ENCODE measurements at places on chromosomes 2 and 18. TPM values are rescaled to one million over a fixed set of nuclear protein-coding genes. Genes with fewer than 3 reads are reported as not detected.

Gene REG3A
- polyA plus RNA-seq = not detected

Gene FAM117B
- 32.9 TPM for polyA plus RNA-seq

Gene ERICH2
- polyA plus RNA-seq = not detected

Gene STARD6
- polyA plus RNA-seq = 0.36 TPM

Gene FHL2
- polyA plus RNA-seq = 80.5 TPM

Gene FAM110C
- polyA plus RNA-seq = 12.5 TPM

Gene OTOF
- 0.09 TPM for polyA plus RNA-seq

Gene SCN3A
- polyA plus RNA-seq = 0.31 TPM

Gene RALB
- polyA plus RNA-seq = 81.6 TPM

Gene ACKR3
- polyA plus RNA-seq = 70.5 TPM

Gene PARD6G
- polyA plus RNA-seq = 30.7 TPM

Gene NAPG
- polyA plus RNA-seq = 22.6 TPM

Gene GNLY
- 0.36 TPM for polyA plus RNA-seq

Gene EMX1
- polyA plus RNA-seq = 29.4 TPM

Gene FBXO36
- 3.5 TPM for polyA plus RNA-seq

Gene DGKD
- 24.5 TPM for polyA plus RNA-seq

Gene SULT1C4
- 45.9 TPM for polyA plus RNA-seq

Gene USP37
- polyA plus RNA-seq = 17.3 TPM

Gene CYP27A1
- 47.0 TPM for polyA plus RNA-seq

Gene LRATD1
- 18.8 TPM for polyA plus RNA-seq

Gene NT5DC4
- not detected for polyA plus RNA-seq

Gene HOXD1
- 3.1 TPM for polyA plus RNA-seq

Gene LIMS3
- polyA plus RNA-seq = 10.0 TPM

Gene PTPRM
- polyA plus RNA-seq = 99.4 TPM

Gene INHA
- 1.5 TPM for polyA plus RNA-seq

Gene PTPRN
- 0.09 TPM for polyA plus RNA-seq

Gene RAMP1
- polyA plus RNA-seq = 5.2 TPM

Gene DIPK1C
- polyA plus RNA-seq = 0.72 TPM

Gene EEF1B2
- polyA plus RNA-seq = 651 TPM

Gene ZNF142
- polyA plus RNA-seq = 15.9 TPM

Gene DQX1
- 0.23 TPM for polyA plus RNA-seq

Gene KCNE4
- polyA plus RNA-seq = 15.2 TPM

Gene B3GNT7
- 4.0 TPM for polyA plus RNA-seq

Gene STPG4
- not detected for polyA plus RNA-seq

Gene RTP5
- polyA plus RNA-seq = not detected

Gene TMEM178A
- polyA plus RNA-seq = 21.0 TPM

Gene ACMSD
- polyA plus RNA-seq = 30.5 TPM

Gene CFAP65
- polyA plus RNA-seq = 0.27 TPM
